ENCODE measurements at places on chromosomes 3 and 15.
A peak's percentile ranks its signal among the peaks of the same experiment; 100 is the strongest.

DNA sequence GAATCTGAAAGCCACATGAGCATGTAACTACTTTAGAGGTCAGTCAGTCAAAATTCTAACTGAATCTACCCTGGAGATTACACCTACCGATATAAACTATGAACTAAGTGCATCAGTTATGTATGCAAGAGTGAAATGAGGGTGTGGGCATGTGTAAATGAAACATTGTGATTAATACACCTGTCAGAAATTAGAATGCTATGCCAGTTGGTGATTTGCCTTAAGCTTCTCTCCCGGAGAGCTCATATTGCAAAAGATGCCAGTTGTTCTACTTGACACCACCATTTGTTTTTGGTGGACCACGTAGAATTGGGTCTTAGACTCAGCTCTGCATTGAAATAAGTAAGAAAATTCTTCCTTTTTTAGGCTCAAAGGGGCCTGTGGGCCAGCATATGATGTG, 91.0 kb upstream of the KBTBD8 start:
- no peak for DNase-seq

- DNase-seq, result no peak
These were observed 272.6 kb downstream of the PDCD6IP start for GRCh38 chr3:34070831-34071585.

DNA sequence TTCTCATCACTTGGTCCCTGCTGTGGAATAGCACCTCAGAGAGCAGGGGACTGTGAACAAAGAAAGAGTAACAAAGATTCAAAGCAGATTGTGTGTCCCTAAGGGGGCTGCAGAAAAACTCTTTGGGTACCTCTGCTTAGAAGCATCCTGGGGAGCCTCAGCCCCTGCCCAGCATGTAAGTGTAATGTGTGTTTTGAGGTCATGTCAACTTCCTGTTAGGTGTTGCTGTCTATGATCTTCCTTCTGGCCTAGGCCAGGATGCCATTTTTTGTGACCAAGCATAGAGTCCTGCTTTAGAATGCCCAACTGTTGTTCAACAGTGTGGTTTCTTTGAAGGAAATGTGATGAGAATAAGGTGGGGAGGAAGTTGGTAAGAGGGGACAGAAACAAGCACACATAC, 77.1 kb upstream of the BCL6 start:
- DNase-seq, result no peak

- no peak for DNase-seq
These were observed 92.4 kb downstream of the NAALADL2 start for GRCh38 chr3:174951498-174952005.

- no peak for DNase-seq
These were observed 34.9 kb upstream of the MEIS2 start for GRCh38 chr15:37135225-37135624.

GRCh38 chr15:39040861-39041260, 476.2 kb upstream of the RASGRP1 start:
- DNase-seq, result no peak

- DNase-seq, result peak; percentile 14
These were observed 10.6 kb downstream of the XXYLT1 start for GRCh38 chr3:195260280-195260905.

DNA sequence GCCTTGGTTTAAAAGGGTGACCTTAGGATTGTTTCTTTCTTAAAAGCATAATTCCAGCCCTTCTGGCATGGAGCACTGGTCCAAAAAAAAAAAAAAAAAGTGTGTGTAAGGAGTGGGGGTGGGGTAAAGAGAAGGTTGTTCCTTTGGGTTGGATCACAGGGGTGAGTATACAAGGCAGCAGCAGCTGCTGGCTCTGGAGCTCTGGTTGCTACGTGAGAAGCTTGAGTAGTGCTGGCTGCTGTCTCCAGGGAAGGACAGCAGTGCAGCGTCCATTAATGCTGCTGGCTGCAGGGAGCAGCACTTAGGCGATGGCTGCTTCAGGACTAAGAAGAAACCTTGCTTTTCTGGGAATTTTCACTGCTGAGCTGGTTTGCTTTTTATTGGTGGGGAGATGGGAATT, 2.3 kb downstream of the SETD5 start:
- DNase-seq, result no peak

DNA sequence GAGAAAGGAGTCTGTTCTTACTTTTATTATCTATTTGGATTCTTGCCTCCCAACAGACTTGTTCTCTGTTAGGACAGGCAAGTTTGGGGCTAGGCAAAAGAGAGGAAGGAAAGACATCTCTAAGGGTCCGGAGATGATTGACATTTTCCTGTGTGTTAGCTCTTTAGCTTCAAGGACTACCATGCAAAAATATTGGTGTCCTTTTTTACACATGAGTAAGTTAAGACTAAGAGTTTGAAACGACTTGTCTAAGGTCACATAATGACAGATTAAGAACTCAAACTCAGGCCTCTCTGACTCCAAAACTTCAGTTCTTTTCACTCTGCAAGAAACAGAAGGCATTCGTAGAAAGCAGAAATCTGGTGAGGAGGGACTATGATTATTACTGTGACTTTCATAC, 5.9 kb downstream of the LMCD1 start:
- no peak for DNase-seq

- DNase-seq, result no peak
These were observed 392.4 kb upstream of the ALCAM start for GRCh38 chr3:104974316-104974715.

GRCh38 chr3:158148218-158148617, 38.3 kb downstream of the RSRC1 start:
- DNase-seq, result no peak

DNA sequence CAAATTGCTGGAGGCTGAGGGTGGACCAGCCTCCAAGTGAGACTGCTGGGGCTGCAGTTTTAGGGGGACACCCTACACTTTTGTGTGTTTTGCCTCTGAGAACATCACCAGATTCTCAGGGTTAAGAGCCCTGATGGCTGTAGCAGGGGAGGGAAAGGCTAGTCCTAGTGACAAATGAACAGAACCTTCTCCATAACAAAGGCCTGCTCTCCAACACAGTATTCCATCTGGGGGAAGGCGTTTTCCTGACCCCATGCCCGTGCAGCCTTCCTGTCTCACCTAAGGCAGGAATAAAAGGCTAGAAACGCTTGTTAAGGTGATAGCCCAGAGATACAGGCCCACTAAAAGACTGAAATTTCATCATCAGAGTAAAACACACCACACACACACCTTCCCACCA, 50.2 kb upstream of the NSMCE3 start:
- no peak for DNase-seq

- no peak for DNase-seq
These were observed 87.6 kb upstream of the MYZAP start for GRCh38 chr15:57503911-57504598.

DNA sequence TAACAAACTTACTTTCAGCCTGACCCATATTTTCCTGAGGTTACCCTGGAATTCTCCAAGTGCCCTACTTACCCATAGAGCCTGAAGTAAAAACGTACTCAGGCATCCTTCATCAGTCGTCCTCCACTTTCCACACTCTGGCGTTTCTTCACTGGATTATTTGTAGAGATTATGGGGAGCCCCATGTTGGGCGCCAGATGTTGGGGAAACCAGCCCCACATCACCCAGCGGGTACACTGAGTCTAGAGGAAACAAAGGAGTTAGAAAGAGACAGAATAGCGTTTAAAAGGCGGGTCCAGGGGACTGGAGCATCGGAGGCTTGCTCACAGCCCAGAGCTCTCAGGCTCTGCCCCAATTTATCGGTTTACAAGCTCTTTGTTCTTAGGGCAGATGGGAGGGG, 9.7 kb upstream of the SLC28A2 start:
- DNase-seq, result no peak

DNA sequence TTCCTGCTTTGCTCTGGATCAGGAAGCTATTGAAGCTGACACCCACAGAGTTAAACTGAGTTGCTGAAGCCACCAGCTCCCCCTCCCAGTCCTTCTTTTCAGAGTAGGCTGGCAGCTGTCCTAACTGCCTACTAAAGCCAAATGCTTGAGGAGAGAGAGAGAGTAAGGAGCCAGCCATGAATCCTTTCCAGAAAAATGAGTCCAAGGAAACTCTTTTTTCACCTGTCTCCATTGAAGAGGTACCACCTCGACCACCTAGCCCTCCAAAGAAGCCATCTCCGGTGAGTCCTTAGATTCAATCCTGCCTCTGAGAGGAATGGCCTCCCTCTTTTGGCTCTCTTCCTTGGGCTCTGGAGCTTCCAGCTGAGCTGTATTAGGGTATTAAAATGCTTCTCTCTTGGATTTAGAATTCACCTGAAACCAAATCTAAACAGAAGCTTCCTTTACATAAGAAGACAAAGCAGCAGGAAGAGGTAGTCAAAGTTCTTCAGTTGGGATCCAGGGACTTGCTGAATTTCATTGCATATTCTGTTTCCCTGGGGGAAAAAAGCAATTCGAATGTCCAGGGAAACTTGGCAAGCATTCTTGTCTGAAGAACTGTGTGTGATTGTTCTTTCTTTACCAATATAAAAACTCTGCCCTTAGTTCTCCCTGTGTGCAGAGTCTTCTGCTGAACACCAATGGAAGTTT, at the start of gene SLC15A2:
SLC15A2 (plus strand) TSS at position 101 of the 690 bp plus-strand sequence; CDS start at position 177, 76 bp downstream.
- no peak for DNase-seq

Measured in central memory CD4-positive, alpha-beta T cell (primary cell).